Activated naive CD4-positive, alpha-beta T cell treated with anti-CD3 and anti-CD28 coated beads, Interleukin-2, amount 50 U/mL, for 72 hours (primary cell): ENCODE measurements at places on chromosomes 5 and 9.
A peak's percentile ranks its signal among the peaks of the same experiment; 100 is the strongest.

- no peak for DNase-seq
These were observed 16.8 kb downstream of the TXNDC8 start for GRCh38 chr9:110320651-110321445.

DNA sequence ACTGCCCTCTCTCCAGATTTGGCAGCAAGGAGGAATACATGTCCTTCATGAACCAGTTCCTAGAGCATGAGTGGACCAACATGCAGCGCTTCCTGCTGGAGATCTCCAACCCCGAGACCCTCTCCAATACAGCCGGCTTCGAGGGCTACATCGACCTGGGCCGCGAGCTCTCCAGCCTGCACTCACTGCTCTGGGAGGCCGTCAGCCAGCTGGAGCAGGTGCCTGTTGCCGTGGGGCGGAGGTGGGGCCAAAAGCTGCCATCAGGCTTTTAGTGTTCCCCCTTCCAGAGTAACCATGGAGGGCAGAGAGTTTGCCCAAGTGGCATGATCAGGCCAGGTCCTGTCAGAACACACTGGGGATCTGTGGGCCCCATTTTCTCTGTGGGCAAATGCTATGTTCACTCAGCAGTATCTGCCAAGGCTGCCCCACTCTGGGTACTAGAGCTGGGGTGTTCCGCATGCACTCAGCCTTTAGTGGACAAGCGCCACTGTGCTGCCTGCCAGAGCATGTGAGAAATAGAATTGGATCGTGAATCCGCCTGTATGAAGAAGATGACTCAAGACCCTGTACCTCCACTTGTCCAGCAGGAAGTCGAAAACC is 117.1 kb downstream of the DAB2IP start:
- DNase-seq: no peak

GRCh38 chr5:41071975-41072374 is 833 bp upstream of the MROH2B start:
- DNase-seq: no peak

GRCh38 chr5:113390224-113390623 is 44.6 kb downstream of the TSSK1B start:
- no peak for DNase-seq

DNA sequence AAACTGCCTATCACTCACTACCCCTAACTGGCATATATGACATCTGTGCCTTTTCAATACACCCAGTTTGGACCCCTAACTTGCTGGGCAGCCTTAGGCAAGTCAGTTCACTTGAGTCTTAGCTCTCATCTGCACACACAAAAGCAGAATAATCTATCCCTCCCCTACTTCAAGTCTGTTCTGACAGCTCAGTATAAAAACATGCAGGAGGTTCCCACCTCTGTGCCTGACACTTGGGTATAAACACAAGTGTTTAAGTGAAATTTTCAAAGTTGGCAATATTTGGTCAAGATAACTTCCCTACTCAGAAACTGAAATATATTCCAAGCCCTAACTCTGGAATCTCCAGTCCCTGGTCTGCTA is 12.6 kb downstream of the HNRNPH1 start:
- no peak for DNase-seq

DNA sequence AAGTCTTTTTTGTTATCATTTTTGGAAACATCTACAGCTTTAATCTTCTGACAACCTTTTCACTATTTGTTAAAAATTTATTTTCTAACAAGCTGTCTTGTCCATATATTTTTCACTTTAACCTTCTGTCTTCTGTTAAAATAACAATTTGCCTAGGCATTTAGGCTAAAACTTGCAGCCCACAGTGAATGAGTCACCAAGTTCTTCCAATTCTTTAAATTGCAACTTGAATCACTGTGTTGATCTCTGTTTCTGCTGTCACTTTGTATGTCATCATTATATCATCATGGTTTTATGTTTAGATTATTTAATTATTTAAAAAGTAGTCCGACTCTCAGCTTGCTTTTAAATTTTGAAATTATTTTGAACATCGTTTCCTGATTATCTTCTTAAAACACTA is 473.8 kb upstream of the PTPRD start:
- no peak for DNase-seq

DNA sequence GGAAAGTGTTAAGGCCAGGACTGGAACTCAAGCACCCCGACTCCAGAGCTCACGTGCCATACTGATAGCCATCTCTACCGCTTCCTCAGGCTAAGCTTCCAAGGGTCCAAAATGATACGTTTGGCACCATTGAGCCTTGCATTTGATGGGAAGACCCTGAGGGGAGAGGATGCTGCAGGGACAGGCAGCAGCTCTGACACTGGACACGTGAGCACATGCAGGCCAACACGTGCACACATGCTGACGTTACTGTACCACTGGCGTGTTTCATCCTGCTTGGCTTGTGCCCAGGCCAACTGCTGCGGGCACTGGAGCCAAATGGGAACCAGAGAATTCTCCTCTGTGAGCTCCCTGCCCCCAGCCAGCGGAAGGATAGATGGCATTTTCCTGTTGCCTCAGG is 5.2 kb downstream of the FAT2 start:
- DNase-seq: no peak

- DNase-seq: no peak
These were observed 170.5 kb downstream of the NDUFS4 start for GRCh38 chr5:53730943-53731342.

GRCh38 chr5:4740156-4740555 is 400.0 kb upstream of the ADAMTS16 start:
- no peak for DNase-seq

- DNase-seq: no peak
These were observed 156.4 kb upstream of the ADRA1B start for GRCh38 chr5:159759791-159760290.

GRCh38 chr5:137741718-137742117 is 5.8 kb upstream of the KLHL3 start:
- no peak for DNase-seq

DNA sequence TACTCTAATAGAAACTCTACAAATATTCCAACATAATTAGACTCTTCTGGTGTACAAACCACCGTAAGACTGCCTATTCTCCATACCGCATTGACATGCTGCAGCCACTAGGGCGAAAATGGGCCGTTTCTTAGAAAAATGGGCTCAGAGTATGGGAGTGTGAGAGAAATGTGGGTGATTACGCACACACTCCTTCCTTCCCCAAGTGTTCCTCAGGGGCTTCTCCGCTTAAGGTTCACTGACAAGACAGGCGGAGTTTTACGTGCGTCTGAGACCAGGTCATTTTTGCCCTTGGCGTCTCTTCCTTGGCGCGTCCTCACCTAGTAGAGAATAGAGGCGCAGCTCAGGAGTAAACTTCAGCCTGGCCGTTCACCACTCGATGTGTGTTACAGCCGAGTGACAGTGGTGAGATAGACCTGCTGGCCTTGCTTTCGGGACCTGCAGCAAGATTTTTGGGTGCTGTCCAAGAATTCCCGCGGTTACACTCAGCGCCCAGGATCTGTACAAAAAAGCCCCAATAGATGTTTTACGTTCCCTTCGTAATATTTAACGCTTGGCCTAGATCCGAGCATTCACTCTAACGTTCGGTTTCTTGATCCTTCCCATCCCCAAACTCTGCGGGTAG is 1.8 kb upstream of the NTRK2 start:
- no peak for DNase-seq

DNA sequence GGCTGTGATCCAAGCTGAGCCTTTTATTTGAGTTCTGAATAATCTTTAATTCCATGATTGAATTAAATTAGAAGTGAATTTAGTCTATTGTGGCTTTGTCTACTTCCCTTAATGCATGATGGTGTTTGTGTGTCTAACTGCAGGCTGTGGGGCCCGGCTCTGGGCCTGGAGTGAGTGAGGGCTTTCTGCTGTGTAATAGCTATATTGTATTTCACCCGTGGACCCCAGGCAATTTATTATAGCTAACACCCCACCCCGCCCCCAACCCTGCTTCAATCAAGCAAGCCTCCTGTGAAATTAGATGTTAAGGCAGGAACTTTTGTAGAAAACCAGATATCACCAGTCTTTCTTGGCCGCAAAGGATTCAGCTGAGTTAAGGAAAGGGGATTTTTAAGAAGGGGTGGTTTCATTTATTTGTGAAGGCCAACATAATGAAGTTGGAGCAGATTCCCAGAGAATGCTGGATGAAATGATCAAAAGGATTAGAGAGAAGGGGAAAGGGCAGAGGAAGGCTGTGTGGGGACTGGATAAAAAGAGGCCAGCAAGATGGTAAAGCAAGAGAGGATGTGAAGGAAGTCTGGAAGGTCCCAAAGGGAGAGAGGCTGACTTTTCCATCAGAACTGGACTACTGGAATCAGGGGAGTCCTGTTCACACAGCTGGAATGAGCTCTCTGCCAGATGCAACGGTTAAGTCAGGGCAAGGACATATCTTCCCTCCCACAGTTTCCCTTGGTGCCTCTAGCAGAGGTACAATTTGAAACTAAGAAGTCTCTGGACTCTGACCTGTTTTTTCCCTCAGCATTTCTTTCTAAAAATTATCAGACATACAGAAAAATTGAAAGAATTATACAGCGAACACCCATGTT is 125.3 kb upstream of the SAP30L start:
- no peak for DNase-seq

DNA sequence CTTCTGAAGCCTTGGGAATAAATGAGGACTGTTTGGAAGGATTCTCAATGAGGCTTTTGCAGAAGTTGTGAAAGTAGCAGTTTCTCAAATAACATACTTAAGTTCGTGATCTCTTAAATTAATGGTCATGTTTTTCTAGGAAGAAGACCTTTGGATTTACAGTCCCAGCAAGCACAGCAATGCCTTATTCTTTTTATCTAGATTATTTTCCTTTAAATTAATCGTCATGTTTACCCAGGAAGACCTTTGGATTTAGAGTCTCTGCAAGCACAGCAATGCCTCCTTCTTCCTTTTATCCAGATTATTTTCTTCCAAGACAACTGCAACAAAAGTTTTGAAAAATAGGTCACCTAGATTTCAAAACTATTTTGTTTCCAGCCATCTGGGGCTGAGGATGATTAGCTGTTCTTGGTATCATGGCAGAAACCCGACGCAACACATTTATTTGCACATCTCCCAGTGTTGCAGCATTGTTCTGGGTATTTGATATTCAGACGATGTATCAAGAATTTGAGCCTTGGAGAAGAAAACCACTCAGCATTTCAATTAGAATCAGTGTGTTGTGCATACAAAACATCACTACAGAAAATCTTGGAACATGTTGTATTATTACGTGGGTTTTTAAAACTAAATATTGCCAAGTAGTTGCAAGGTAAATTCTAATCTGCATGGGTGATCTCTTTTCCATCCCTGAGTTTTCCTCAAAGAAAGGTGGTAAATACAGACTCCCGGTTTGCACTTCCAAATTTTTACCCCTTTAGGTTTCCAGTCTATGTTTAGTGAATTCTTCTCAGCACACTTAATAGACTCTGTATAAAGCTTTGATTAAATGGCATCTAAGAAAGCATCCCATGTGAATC is 50.9 kb downstream of the JAKMIP2 start:
- no peak for DNase-seq

DNA sequence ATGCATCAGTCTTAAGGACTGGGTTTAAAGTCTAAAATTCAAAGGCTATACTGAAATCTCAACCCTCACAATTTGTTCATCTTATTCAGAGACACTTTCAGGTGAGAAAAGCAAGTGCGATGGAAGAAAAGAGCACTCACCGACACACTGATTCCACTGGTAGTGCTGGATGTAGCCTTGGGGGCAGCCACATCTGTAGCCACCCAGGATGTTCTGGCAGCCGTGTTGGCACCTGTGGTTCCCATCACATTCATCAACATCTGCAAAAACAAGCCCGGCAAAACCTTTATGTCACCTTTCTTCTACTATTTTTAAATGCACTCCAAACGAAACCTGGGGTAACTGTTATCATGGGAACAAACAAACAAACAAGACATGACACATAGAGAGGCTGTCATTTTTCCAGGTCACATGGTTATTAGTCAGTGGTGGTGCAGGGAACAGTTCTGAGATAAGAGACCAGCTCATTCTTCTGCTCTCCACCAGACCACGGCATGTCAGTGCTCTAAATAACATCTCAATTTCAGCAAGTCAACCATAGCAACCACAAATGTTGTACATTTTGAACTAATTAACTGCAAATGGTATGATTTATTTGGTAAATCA is 188.4 kb downstream of the SLC12A2 start:
- DNase-seq: no peak

DNA sequence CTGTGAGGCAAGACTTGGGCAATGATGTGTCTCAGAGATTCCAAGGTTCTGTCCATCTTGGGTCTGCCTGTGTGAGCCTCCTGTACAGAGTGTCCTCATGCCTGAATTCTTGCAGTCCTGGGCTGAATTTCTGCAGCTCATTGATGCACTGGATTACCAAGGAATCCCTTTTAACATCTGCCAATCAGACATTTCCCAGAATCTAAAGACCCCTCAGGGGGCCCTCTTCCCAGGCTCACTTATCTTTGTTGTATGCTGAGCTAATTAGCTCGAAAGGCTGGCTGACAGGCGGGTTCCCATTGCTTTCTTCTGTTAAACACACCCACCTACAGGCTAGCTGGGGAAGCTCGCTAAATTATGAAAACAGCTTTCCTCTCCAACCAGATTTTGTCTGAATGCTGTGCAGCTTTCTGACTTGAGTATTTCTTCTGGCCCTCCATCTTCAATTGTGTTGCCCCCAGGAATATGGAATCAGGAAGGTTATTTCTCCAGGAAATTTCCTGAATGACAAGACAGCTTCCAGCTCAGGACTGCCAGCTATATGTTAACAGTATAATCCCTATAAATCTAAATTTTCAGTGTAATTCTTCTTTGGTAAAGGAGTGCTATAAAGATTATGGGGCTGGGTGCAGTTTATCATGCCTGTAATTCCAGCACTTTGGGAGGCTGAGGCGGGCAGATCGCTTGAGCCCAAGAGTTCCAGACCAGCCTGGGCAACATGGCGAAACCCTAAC is at the start of gene LIX1:
Gene LIX1 (minus strand): TSS at position 91 of the 734 bp plus-strand sequence. CDS start 35 bp downstream, at position 56.
- DNase-seq: peak; percentile 23

GRCh38 chr5:151598984-151599383 is 7.9 kb upstream of the FAT2 start:
- no peak for DNase-seq

DNA sequence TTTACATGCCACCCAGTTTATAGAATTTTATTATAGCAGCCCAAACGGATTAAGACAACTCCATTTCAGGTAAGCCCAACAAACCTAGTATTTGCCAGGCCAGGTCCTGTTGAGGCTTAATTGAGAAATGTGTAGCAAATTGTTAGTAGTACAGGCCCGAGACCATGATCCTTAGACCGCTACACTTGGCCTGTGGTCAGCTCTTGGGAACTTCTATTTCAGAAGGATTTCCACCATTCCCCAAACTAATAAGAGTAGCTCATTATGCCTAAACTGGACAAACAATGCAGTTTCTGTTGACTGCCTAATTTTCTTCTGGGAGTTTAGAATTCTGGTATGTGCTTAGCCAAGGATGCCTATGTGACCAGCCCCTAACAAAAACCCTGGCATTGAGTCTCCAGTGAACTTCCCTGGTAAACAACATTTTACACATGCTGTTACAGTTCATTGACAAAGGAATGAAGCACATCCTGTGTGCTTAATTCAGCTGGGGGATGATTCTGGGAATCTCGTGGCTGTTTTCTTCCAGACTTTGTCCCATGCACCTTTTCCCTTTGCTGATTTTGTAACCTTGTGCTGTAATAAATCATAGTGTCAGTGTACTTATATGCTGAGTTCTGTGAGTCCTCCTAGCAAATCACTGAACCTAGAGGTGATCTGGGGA is 5.6 kb upstream of the GPX3 start:
- no peak for DNase-seq
